Right cardiac atrium (tissue), 5 donors: ENCODE measurements at places on chromosomes 4 and X.

DNA sequence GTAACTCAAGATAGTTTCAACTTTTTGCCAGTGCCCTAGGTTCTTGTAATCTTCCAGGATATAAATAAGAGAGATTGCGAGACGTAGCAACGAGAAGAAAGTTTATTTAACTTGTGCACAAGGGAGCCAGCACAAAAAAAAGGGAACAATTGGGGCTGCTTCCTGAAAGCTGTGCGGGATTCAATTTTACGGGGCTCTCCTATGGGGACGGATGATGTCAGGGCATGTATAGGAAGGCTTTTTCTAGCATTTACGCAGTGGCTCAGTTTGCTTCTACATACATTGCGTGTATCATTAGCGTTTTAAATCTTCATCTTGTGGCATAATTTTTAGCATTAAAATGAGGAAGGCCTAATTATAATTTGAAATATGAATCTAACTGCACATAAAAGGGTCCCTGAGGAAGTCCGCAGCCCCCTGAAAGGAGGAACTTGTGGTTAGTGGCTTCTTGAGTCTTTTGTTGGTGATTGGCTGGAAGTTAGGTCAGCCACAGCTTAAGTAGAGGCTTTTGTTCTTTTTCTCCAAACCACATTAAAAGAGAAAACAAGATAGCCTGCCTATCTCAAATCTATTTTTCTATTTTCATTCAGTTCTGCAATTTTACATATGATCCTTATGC is 668.2 kb upstream of the NDST4 start:
- DNase-seq, result no peak

- DNase-seq, result no peak
These were observed 114.4 kb downstream of the PSAPL1 start for GRCh38 chr4:7320206-7320797.

DNA sequence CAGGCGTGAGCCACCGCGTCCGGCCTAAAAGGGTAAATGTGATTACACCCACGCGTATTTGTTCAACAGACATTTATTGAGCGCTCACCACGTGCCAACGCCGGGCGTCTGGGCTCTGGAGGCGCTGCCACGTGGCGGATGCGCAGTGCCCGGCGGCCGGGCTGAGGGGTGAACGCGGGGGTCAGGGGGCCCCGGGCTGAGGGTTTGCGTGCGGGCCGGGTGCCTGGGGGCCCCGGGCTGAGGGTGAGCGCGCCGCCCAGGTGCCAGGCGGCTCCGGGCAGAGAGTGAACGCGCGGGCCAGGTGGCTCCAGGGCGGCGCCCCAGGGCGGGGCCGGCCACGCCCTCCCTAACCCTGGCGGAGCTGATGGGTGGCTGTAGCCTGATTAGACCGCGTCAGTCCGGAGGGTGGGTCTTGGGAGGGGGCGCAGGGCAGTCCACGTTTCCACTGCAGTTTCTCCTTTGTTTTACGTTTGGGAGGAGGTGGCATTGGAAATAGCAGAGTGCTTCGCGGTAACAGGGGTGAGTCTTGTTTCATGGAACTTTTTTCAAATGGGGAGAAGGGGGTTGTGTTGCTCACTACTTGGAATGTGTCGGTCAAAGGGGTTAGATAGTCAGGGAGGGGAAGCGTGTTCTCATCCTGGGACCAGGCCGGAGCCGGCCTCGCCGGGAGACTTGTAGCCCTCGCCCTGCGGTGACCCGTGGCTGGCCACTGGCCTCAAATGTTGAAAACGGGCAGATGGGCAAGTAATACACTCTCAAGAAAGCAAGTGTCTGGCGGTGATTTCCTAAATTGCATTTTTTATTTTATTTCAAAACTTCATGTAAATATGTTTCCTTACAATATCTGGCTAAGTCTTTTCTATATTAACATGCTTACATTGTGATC is at the start of gene ZFP42:
Gene ZFP42, plus strand, starts transcription at position 450 of the 886 bp plus-strand sequence. CDS start 7,037 bp downstream, outside the sequence.
- no peak for DNase-seq

GRCh38 chrX:24151513-24151912 is 2.0 kb downstream of the ZFX start:
- DNase-seq, result no peak

GRCh38 chrX:125387945-125388344 is 68.3 kb downstream of the TEX13C start:
- DNase-seq, result no peak

- DNase-seq, result no peak
These were observed 405.2 kb downstream of the PPARGC1A start for GRCh38 chr4:23484689-23485088.
